Placental pericyte (primary cell): ENCODE measurements at places on chromosomes 12 and 14. TPM values are rescaled to one million over a fixed set of nuclear protein-coding genes. Genes with fewer than 3 reads are reported as not detected.

Gene NOS1
- not detected in 2 replicates for total RNA-seq

Gene OTOGL
- under 0.01 and 0.14 TPM in 2 replicates for total RNA-seq

Gene MVK
- total RNA-seq = 31.6 and 38.7 TPM in 2 replicates

Gene ATF7
- total RNA-seq = 10.3 and 11.9 TPM in 2 replicates

Gene ASIC1
- total RNA-seq = 0.72 and 3.5 TPM in 2 replicates

Gene SRGAP1
- 18.9 and 19.9 TPM in 2 replicates for total RNA-seq

Gene SERPINA5
- not detected in 2 replicates for total RNA-seq

Gene HOXC4
- total RNA-seq = 1.1 and 2.0 TPM in 2 replicates

Gene DEPDC4
- total RNA-seq = 1.1 and 2.4 TPM in 2 replicates
